ENCODE measurements at places on chromosomes 7 and 10.

DNA sequence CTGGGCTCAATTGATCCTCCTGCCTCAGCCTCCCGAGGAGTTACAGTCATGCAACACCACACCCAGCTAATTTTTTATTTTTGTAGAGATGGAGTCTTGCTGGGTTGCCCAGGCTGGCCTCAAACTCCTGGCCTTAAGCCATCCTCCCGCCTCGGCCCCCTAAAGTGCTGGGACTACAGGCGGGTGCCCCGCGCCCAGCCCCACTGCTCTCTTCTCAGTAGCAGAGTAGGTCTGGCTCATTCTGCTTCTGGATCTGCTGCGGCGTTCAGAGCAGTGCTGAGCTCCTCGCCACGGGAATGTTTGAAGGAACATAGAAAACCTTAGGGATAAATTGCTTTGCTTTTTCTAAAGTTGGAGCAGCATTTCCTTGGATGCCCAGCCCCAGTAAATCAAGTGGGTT, 27.4 kb downstream of the WIPI2 start:
- no peak for DNase-seq

GRCh38 chr7:2003451-2003930, 229.3 kb downstream of the MAD1L1 start:
- DNase-seq = no peak

DNA sequence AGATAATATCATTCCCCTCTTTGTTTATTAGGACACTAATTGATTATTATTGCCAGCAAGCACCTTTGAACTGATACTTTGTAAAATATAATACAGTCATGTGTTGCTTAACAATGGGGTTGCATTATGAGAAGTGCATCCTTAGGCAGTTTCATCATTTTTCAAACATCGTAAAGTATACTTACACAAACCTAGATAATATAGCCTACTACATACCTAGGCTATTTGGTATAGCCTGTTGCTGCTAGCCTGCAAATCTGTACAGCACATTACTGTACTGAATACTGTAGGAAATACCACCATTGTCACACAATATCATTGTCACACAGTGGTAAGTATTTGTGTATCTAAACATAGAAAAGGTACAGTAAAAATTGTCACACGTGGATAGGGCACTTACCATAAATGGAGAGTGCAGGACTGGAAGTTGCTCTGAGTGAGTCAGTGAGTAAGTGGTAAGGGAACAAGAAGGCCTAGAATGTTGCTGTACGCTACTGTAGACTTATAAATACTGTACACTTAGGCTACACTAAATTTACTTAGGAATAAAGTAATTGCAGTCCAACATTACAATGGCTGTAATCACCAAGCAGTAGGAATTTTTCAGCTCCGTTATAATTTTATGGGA, 70.7 kb downstream of the LCOR start:
- DNase-seq = no peak

GRCh38 chr7:98387131-98387530, 13.8 kb downstream of the BAIAP2L1 start:
- DNase-seq = no peak

- DNase-seq = no peak
These were observed 61.9 kb upstream of the WAC start for GRCh38 chr10:28470873-28471651.

- no peak for DNase-seq
These were observed 19.1 kb downstream of the SH3PXD2A start for GRCh38 chr10:103836273-103836672.

GRCh38 chr7:66845379-66846095, 75.5 kb upstream of the TMEM248 start:
- DNase-seq = no peak

GRCh38 chr7:710161-710560, 16.3 kb upstream of the DNAAF5 start:
- no peak for DNase-seq

DNA sequence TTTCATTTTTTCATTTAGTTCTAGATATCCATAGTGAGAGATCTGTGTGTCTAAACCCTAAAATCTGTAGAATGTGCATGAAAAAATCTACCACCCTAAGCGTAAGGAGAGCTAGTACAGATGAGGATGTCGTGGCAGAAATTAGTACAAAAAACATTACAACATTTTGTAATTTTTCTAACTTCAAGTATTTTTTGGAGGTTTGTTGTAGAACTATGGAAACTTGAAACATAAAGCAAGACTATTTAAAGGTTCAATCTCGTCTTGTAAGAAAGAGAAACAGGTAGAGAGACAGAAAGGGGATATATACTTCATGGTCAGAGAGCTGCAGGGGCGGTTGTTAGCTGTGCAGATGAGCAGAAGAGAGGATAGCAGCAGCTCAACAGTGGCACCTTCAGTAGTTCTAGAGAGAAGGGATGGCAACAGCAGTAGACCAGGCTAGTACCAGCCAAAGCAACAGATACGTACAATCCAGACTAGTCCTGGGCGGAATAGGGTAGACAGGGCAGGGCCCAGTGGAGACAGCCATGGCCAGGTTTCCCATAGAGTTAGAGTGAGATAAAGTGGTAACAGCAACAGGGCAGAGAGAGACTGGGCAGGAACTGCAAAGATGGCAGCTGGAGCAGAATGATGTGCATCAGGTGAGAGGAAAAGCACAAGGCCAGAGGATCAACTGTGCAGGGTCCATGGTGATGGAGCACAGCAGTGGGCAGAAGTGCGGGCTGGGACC, 145.2 kb downstream of the FRMD4A start:
- DNase-seq = no peak

DNA sequence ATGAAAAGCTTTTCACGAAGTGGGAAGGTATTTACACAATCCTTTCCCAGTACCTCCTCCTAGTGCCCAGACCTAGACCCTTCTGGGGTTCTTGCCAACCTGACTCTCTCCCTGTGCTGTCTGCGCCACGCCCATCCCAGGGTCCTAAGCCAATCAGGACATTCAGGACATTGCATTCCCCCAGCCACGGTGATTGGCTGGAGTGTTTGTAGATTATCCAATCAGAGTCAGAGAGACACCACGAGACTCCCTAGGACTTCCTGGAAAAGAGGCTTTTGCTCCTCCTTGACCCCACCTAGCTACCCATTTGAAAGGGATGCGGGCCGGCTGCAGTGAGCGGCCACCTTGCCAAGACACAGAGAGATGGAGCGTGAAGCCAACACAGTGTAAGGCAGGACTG, 3.5 kb upstream of the GDF2 start:
- DNase-seq = no peak

GRCh38 chr10:23294638-23295247, 49.9 kb downstream of the C10orf67 start:
- DNase-seq = peak; percentile 37

DNA sequence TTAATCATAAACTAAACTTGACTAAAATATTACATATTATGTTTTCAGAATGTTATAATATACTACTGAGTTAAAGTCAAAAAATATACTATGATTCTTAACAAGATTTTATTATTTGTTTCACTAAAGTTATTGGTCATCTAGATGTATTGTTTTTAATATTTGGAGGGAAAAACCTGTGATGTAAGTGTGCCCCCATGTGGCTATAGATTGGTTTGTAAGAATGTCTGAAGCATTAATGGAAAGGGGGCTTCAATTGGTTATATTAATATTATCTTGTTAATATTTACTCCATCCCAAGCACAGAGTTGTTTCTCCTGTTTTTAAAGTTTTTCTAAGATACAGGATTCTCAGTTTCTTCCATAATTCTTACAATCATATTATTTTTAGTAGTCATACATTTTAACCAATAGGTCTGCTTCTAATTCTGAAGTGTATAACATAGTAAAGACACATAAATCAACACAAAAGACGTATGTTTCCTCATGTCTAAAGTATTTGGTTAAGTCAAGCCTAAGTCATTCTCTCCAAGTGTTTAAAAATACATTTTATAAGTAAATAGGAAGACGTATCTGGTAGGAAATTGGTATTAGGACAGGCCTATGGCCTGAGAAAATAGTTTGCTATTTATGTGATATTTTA, 58.0 kb downstream of the GNAT3 start:
- peak; percentile 50 for DNase-seq

- DNase-seq = no peak
These were observed 130.6 kb upstream of the EFCAB10 start for GRCh38 chr7:105711726-105712402.

DNA sequence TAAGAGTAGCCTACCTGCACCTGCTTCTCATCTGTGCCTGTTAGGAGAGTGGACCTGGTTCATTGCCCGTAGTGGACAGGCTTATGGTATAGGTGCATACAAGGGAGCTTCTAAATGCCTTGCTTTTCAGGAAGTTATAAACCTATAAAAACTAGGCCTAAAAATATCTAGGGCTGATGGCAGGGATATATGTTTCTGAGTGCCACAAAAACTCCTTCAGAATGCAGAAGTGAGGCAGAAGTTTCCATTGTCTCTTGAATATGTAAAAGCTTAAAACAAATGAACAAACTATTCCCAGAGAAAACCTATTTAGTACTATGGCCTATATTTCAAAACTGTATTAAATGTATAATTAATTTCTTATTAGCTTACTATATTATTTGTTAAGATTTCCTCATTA, 91.8 kb downstream of the RNLS start:
- DNase-seq = peak; percentile 68

DNA sequence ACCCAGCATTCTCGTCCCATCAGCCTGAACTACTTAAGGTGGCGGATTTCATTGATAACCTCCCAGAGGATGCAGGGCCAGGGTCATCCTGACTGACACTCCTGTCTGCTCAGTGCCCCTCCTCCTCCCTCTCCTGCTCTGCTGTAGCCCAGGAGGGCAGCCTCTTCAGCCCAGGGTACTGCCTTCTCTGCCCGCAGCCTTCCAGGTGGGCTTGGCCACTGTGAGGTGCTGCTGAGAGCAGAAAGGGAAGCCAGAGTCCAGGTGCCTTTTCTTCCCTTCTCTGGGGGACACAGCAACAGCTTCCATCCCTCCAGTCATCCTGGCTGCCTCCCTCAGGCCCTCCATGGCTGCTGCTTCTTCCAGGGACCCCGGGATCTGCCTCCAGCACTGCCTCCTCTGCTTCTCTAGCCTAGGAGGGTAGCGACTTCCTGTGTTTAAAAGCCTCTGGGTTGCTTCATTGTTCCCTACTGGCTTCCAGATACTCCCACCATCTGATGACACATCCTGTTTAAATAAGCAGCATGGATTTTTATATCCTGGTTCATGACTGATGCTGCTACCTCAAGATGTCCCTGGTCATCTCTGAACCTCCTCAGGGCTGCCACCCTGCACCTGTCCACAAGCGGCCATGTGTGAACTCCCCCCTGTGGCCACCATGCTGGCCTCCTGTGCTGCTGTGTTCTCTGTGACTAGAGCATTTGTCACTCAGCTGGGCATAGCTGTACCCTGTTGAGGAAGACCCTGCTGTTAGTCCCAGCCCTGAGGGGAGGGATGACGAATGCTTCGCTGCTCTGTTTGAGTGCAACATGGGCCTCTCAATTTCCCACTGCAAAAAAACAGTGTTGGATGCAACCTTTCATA, 55.8 kb downstream of the AKR1C4 start:
- DNase-seq = peak; percentile 39

DNA sequence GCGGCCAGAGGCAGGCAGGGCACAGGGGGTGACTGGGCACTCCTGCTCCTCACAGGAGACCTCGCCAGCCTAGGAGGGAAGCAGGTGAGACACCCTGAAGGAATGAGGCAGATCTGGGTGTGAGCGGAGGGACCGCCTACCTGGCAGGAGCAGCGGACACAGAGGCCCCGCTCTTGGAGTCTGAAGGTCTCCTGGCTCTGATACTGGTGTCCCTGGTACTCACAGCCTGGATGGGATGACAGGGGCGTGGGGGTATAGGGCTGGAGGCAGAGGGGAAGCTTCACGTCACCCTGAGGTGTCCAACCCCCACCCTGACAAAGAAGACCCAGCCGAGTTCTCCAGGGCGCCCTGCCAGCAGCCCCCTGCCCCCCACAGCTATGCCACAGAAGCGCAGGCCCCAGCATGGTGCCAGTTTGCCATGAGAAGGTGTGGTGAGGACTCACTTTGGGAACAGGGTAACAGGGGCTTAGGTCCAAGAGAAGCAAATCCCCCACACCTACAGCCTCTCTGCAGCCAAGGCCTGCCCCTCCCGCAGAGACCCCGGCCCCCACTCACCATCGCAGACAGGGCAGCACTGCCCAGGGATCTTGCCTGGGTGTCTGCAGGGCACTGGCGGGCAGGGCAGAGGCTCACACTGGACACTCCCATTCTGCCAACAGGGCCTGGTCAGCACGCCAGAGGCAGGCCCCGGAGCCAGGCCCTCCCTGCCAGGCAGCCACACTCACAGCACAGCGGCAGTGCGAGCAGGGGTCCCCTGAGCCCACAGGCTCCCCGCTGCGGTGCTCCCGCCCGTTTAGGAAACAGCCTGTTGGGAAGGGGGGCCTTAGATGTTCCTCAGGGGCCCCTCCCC, 17.0 kb downstream of the KCP start:
- DNase-seq = no peak

- DNase-seq = no peak
These were observed 494.1 kb downstream of the SH2D4B start for GRCh38 chr10:81031774-81032173.

- no peak for DNase-seq
These were observed 120.3 kb downstream of the LMBR1 start for GRCh38 chr7:156772725-156773124.

DNA sequence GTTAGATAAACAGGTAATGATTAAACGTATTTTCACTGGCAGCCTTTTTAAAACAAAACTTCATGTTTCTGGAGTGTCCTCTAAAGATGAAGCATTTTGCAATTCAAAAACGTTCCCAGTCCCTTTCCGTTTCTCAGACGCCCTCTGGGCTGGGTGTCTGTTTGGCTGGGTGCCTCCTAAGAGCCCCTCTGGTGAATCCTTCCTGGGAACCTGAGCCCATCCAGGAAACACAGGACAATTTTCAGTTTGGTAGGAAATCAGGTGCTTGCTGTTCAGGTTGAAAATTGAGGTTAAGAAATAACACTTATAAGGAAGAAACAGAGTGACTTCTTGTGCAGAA, 76.7 kb downstream of the CHN2 start:
- no peak for DNase-seq

- peak; percentile 97 for DNase-seq
These were observed at the start of gene SRGN for GRCh38 chr10:69087590-69088470. TSS of gene SRGN (plus strand) at chr10:69088103. CDS start at chr10:69088158, 55 bp downstream.

GRCh38 chr7:122675621-122676020, 23.3 kb downstream of the RNF133 start:
- no peak for DNase-seq

DNA sequence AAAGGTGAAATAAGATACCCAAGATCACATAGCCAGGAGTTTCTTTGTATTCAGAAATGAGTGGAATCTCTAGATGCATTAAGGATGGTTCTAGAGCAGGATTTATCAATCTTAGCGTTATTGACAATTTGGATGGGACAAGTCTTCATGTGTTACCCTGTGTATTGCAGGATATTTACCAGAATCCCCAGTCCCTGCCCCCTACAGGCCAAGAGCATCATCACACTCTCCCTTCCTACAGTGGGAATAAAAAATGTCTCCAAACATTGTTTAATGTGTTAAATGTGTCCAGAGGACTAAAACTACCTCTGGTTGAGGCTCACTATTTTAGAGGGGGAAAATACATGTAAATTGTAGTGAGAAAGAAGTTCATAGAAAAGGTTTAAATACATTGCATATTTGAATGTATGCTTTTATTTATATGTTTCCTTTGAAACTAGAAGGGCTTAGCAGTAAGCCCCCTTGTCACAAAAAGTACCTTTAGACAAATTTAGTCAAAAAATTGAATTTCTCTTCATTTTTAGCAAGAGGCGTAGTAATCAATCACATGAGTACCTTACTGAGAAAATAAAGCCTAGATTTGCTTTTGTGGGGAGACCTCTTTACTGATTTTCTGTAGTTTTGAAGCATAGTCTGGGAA, 141.2 kb downstream of the MLLT10 start:
- peak; percentile 79 for DNase-seq

- DNase-seq = no peak
These were observed 136.3 kb downstream of the CCDC71L start for GRCh38 chr7:106524690-106525059.
